ENCODE measurements at places on chromosomes 16 and 17.

DNA sequence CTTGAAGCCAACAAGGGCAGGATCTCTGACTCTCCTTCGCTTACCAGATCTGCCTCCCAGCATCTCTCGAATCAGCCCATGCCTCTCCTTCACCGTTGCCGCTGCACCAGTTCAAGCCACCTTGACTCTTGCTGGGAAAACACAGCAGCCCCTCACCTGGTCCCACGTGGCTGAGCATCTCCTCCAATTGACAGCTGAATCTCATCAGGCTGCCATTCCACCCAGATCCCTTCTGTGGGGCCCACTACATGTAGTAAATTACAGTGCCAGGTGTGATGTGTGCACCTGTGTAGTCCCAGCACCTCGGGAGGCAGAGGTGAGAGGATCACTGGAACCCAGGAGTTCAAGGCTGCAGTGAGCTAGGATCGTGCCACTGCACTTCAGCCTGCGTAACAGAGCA lies 37.8 kb upstream of the C16orf78 start:
- no peak for DNase-seq

DNA sequence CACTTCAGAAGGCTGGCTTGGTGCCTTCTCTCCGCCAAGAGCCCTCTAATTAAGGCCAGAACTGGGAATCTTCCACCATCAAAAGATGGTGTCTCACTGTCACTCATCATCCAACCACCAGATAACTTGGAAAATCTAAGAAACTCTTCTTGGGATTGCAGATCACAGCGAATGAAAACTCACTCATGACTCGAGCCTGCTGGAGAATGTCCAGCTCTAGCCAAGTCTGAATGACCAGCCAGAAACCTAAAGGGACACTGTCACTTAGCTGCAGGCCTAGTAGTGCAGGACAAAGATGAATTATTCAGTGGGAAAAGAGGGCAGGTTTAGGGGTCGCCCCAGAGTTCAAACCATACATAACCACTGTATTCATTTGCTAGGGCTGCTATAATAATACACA lies 107.8 kb downstream of the XYLT1 start:
- no peak for DNase-seq

GRCh38 chr16:78235876-78236275 lies 136.4 kb downstream of the WWOX start:
- no peak for DNase-seq

DNA sequence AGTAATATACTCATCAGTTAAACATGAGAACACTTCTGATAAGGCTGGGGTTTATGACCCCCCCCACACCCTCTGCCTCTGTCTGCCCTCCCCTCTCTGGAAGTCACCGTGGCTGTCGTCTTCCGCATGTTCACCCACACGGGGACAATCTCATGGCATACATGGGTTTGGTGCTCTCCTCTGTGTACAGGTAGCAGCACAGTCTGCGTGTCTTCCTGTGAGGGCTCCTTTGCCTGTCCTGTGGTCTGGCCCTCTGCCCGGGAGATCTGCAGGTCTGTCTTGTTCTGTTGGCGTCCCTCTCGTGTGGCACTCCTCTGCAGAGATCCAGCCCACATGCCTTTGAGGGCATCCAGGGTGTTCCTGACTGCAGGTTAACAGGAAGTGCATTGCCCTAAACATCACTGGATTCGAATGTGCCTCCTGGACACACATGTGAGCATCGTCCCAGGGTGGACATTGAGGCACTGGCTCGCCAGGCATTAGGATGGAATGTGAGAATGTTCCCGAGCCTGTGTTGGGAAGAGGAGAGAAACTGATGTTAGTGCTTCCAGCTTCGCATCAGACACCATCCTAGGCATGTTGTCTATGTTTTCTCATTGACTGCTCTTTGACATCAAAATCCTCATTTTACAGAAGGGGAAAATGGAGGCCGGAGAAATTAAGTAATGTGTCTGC lies 54.5 kb downstream of the NKD1 start:
- no peak for DNase-seq

GRCh38 chr16:17212606-17213005 lies 258.2 kb downstream of the XYLT1 start:
- DNase-seq: no peak

GRCh38 chr17:79843474-79843815 lies 4.2 kb upstream of the CBX4 start:
- no peak for DNase-seq

GRCh38 chr17:334974-335481 lies 17.6 kb downstream of the RPH3AL start:
- DNase-seq: no peak

DNA sequence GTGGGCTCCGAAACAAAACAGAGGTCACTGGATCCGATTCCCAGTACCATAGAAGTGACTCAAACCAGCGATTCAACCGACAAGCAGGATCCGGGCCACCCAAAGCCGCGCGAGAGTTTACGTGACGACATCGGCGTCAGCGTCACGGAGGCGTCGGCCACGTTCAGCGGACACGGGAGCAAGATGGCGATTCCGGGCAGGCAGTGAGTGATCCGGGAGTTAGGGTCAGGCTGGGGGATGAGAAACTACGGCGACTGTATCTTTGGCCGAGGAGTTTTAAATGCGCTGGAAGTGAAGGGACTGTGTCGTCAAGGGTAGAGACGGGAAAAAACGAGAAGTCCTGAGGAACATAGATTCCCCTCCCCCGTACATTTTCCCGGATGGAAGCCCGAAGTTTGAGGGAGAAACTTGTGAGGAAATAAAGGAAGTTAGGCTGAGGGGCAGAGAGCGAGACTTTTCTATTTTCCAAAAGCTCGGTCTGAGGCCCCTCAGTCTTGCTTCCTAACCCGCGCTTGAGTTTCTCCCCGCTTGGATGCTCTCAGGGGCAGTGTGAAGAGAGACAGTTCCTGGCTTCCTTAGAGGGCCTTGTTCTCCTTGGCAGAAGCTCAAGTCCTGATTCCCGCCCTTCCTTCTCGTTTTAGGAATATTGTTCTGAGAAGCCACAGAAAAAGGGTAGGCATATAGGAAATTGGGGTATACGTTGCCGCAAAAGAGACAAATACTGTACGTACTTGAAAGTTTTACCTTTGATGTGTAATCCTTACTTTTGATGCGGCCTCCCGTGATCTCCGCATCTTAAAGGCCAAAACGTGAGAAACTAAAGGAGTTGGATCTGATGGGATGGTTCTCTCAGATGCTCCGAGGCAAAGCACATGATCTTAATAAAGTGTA lies at the start of gene NSRP1:
Gene NSRP1 (plus strand): TSS at position 156 of the 891 bp plus-strand sequence. CDS start 28 bp downstream, at position 184.
- peak; percentile 76 for DNase-seq

DNA sequence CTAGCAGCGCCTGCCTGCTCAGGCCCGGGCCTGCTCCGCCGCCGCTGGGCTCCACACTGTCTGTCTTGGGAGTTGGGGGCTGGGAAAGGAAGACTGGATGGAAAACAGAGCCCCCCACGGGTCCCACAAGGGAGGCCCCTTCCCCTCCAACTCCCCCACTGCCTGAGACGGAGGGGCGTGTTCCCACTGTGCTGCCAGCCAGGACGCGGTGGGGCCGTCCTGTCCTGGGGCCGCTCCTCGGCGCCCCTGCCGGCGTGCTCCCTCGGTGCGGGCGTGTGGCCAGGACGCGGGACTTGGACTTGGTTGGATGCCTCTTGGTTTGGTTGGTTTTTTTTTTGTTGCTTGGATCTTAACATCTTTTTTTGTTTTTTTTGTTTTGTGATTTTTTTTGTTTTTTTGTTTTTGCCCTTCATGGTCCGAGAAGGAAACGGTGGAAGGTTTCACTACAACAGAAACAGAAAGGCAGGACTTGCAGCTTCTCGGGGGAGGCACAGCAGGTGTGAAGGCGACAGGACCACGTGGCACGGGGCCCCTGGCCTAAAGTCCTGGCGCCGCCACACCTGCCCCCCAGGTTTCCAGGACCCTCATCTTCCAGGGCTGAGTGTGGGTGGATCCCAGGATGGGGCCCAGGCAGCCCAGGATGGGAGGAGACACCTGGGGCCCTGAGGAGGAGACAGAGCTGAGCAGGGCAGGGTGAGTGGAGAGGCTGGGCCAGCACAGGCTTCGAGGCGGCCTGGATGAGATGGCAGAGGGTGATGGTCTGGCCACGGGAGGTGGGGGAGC lies 16.0 kb downstream of the ENGASE start:
- no peak for DNase-seq

DNA sequence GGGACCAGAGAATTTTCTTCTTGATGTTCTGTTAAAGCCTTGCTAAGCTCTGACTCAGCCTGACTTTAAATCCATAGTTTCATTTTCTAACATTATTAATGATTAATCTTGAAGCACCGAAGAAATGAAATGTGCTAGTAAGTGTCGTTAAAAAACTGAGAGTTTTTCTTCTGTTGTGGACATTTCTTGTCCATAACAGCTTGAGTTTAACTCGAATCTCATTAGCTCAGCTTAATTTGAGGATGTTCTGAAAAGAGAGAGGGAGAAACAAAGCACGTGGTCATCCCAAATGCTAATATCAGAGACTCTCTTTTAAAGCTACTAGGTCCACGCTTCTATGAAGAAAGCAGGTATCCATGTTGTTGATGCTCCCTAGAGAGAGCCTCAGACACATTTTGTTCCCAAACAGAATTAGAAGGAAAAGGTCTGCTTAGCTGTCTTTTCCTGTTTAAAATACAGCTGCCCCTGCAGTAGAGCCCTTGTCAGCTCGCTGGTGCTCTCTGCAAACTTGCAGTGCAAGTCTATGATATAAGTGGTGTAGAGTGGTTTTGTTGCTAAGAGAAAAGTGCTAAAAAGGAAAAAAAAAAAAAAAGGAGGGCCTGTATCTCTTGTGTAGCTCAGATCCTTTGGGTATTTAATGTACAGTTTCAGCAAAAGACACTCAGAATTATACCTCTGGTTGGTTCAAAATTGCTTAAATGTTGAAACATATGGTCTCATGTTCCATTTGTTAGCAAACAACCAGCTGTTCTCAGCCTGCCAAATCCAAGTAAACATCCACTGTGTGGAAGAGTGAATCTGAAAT lies 191.1 kb upstream of the TBX2 start:
- DNase-seq: no peak

GRCh38 chr16:66554021-66554420 lies 1.6 kb downstream of the CKLF start:
- DNase-seq: no peak

DNA sequence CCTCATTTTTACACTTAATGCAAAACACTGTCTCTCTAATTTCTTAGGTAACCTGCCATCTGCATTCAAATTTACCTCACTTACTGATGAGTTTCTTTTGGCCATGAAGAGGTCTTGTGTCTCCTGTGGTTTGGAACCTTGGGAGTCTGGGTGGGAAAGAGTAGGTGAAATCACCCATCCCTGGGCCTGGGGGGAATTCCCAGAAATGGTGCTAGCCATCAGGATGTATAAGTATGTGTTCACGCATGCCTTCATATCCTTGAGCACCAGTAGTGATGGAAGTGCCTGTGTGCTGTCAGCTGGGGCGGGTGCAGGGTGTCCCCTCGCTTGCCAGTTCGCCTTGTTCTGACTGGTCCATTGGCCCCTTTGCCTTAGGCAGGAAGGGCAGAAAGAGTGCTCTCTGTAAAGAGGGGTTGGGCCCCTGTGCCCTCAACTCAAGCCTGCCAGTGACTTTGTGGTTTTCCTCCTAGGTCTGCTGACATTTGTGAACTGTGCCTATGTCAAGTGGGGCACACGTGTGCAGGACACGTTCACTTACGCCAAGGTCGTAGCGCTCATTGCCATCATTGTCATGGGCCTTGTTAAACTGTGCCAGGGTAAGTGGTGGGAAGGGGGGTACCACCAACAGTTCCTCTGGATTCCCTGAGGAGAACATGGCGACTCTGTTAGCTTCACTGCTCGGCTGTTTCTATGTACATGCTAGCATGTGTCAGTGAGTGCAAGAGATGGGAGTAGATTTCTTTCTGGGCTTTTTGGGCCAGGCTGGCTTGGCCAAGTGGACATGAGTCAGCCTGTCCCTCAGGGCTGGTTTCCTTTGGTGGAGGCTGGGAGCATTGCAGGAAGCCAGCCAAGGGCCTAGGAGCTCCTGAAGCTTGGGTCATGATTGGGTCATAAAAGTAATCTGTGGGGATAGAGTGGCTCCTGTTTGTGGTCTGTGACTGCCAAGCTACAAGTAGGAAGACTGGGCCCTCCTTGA lies 23.2 kb downstream of the SLC7A6OS start:
- DNase-seq: no peak

DNA sequence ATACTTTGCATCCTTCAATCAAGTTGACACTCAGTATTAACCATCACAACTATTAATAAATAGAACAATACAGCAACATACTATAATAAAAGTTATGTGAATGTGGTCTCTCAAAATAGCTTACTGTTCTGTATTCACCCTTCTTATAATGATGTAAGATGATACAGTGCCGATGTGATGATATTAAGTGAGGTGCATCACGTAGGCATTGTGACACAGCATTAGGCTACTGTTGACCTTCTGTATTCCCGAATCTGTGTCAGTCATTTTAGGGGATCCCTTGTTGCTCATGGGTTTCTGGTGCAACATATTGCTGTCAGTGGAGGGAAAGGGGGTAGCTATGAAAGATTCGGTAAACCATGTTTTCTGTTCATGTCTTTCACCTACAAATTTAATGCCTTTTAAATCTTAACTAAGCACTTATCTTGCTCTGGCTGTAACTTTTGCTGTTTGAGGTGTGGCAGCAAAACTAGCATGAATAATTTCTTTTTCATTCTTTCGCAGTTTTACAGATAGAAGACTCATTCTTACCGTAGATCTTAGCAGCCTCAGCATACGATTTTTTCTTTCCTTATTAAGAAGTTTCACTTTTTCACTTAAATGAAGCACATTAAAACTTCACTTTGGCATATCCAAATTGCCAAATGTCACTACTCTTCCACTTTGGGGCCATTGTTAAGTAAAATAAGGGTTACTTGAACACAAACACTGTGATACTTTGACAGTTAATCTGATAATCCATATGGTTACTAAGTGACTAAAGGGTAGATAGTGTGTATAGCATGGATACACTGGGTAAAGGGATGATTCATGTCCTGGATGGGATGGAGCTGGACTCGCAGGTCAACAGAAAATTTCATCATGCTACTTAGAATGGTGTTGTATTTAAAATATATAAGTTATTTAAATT lies 29.6 kb downstream of the NFAT5 start:
- DNase-seq: no peak

- peak; percentile 54 for DNase-seq
These were observed 46.7 kb downstream of the PIPOX start for GRCh38 chr17:29089601-29090044.

DNA sequence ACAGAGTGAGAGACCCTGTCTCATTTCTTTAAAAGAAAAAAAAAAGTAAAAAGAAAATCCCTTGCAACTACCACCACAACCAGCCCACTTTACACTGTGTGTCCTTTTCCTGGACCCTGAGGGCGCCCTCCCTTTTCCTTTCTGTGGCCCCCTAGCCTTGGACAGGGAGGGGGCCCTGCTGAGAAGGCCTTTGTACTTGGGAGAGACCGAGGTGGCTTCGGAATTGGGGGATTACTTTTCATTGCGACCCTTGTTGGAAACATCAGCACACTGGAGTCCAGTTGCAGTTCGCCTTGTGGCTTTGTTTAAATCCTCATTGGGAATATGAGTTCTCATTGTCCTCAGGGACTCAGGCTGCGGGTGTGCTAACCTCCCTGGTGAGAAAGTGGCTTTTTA lies 9.4 kb upstream of the DNASE1 start:
- DNase-seq: no peak

- DNase-seq: no peak
These were observed 36.8 kb downstream of the CHD9 start for GRCh38 chr16:53091466-53092211.

- DNase-seq: no peak
These were observed 20.4 kb upstream of the SCIMP start for GRCh38 chr17:5254903-5255521.

GRCh38 chr17:16215965-16216316 lies 607 bp upstream of the NCOR1 start:
- no peak for DNase-seq

- no peak for DNase-seq
These were observed 4.3 kb downstream of the UBE2Z start for GRCh38 chr17:48912476-48912875.
